Skeletal muscle cell (primary cell): ENCODE measurements at places on chromosomes 6 and 20.
A peak's percentile ranks its signal among the peaks of the same experiment; 100 is the strongest.

DNA sequence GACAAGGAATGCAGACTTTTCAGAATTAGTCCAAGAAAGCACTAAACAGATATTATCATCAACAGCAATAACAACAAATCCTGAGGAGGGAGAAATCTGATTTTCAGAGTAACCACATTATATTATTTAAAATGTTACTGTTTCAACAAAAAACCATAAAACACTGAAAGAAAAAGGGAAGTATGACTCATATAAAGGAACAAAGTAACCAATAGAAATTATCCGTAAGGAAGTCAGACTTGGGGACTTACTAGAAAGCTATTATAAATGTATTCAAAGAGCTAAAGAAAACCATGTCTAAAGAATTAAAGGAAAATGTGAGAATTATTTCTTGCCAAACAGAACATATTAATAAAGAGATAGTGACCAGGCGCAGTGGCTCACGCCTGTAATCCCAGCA lies 98.1 kb downstream of the MYLK4 start:
- no peak for DNase-seq

GRCh38 chr6:27847706-27848105 lies 64.5 kb downstream of the OR2B2 start:
- no peak for DNase-seq

GRCh38 chr6:169923468-169924464 lies 172.3 kb downstream of the ERMARD start:
- no peak for DNase-seq

- no peak for DNase-seq
These were observed 6.9 kb downstream of the PSMG4 start for GRCh38 chr6:3265671-3266070.

GRCh38 chr6:42123379-42124103 lies 18.9 kb downstream of the C6orf132 start:
- DNase-seq: no peak

GRCh38 chr20:57695012-57695411 lies 14.8 kb downstream of the PMEPA1 start:
- DNase-seq: no peak

GRCh38 chr6:79094938-79095337 lies 16.9 kb upstream of the PHIP start:
- DNase-seq: no peak

DNA sequence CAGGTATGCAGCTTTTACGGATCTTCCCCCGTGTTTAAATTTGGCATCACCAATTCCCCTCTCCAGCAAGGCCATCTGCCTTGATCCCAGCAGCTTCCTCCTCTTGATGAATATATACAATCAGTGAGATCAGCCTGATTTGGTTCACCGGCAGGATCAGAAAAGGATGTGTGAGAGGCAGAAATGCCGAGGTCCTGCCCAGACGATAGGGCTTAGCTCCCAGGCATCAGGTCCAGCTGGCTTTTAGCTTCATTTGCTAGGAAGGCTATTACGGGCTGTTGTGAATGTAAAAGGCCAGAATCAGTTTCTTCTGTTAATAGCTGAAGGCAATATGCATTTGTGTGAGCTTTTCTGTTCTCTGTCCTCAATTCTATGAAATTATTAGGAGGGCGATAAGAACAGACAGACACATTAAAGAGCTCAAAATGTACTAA lies 372.8 kb downstream of the BTBD9 start:
- no peak for DNase-seq

- no peak for DNase-seq
These were observed 1049.8 kb upstream of the FLRT3 start for GRCh38 chr20:15387228-15387627.

DNA sequence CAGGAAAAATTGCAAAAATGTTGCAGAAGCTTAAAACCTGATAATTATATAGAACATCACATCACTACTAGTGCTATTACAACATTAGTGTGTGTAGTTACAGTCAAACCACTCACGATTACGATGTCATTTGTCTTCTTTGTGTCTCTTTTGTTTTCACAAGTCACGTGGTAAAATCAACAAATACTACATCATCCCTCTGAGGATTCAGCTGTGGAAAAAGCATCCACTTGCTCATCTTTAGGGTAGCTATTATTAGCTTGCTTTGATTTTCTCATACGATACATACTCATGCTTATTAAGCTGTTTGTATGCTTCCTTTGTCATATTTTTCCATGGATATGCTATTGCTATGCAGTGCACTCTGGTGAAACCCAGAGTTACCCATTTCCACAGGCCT lies 22.2 kb upstream of the ATXN1 start:
- DNase-seq: no peak

DNA sequence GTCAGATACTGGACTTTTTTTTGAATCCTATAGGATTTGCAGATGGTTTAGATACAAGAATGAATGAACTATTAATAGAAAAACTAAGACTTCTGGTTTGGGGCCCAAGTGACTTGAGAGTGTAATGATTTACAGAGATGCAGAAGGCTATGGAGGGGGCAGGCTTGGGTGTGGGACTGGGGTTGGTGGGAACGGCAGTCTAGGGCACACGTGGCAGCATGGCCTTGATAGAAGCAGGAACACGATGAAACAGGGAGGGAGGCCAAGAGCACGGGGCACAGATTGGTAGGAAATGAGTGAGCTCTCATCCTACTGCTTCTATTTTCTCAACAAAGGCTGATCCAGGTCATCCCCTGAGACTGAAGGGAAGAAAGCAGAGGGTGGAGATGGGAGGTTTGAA lies 3.4 kb upstream of the UST start:
- DNase-seq: no peak

DNA sequence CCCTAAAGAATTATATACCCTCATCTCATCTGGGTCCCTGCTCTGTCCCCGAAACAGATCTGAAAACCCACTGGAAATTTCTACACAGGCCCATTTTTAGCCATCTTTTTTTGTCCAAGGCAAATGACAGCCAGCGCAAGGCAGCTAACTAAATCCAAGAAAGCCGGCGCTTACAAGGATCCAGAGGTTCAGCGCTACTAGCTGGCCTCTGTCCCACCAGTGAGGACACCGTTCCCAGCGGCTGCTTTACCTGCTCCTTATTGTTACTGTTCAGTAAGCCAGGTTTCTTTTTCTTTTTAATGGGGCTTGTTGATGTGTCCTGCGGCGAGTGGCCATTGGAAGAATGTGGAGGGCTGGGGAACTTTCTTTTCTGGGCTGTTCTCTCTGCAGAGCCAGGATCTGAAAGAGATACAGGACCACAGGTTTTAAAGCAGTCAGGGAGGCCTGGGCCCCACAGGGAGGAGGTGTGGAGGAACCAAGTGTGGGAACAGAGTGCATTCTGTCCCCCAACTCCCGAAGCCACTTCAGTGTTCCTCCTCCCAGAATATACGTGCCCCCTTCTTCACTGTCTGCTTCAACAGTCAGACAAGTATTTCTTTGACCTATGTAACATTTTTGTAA lies 46.6 kb downstream of the ZMYND8 start:
- DNase-seq: no peak

DNA sequence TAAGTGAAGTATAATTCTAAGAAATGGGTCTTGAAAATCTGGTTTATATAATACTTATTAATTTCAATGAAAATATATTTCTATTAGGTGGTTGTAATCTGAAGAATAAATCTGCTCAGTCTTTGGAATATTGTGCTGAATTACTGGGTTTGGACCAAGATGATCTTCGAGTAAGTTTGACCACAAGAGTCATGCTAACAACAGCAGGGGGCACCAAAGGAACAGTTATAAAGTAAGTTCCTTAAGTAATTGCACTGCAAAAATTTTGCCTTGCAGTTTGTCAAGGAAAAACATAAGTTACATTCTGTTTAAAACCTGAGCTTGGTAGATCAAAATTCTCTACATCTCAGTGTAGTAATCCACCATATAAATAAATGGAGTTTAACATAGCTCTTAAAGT lies 106.0 kb downstream of the MYO6 start:
- DNase-seq: peak; percentile 33

GRCh38 chr20:50689864-50690649 lies 1.3 kb downstream of the RIPOR3 start:
- no peak for DNase-seq

DNA sequence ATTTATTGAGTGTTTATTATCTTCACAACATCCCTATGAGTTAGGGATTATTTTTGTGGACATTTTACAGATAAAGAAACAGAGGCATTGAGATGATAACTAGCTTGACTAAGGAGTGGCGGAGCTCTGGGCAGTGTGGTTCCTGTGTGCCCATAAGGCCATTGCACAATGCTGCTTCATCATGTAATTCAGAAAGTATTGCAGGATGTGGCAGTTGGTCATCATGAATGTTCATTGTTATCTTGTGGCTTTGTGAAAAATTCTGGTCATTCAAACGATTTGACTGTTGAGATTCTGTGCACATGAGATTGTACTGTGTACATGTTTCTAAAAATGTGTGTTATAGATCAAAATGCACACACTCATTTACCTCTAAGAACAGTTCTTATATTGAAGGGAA lies 150.8 kb downstream of the ESR1 start:
- DNase-seq: peak; percentile 25
